Thyroid gland (tissue), 4 donors: ENCODE measurements at places on chromosomes 4 and X.

DNA sequence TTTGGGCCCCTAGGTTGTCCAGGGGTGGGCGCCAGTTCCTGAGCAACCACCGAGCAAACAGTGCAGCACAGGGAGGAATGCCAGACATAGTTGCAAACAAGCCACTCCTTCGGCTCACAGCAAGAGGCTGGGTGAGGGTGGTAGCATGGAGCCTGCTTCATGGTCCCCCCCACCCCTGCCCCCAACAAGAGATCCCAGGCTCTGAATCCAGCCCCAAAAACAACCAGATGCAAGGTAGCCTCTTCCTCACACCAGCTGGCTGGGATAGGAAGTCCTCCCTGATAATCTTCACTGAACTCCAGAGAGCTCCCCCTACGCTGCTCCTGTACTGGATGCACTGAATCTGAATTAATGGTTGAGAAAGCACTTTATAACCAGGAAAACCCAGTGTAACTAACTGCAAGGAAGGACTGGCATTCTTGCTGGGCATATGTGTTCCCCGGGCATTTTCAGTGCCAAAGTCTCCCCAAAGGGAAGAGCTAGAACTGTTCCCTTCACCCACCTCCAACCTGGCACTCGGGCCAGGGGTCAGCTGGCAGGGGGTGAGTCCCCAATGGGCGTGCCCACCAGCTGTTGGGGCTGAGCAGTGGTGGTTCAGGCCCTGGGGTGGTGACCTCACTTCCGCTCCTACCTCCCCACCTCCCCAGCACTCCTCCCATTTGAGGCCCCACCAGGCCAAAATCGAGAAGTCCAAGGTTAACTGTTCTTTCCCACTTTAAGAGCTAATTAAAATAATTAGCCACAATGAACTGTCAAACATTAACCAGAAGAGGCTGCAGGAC lies 1.5 kb downstream of the ELF4 start:
- DNase-seq = no peak
- no peaks in the 10 kb centered on the region for H3K36me3 ChIP-seq
- H3K4me1 ChIP-seq = no peaks in the 10 kb centered on the region

- no peak overlapping the region for H3K27ac ChIP-seq
- H3K27me3 ChIP-seq = no peaks in the 10 kb centered on the region
- H3K4me3 ChIP-seq = no peak overlapping the region
- peaks cover 15% of the 10 kb centered on the region for H3K36me3 ChIP-seq
- H3K4me1 ChIP-seq = no peaks in the 10 kb centered on the region
Measured at GRCh38 chr4:39873823-39874222, 103.9 kb downstream of the PDS5A start.

- DNase-seq = no peak
- no peak overlapping the region for H3K27ac ChIP-seq
- no peaks in the 10 kb centered on the region for H3K36me3 ChIP-seq
- H3K4me1 ChIP-seq = no peaks in the 10 kb centered on the region
- no peaks in the 10 kb centered on the region for H3K27me3 ChIP-seq
- no peak overlapping the region for H3K4me3 ChIP-seq
Measured at GRCh38 chrX:11525685-11526084, 140.0 kb downstream of the ARHGAP6 start.

GRCh38 chr4:141645611-141646340 lies 9.4 kb downstream of the IL15 start:
- H3K36me3 ChIP-seq = no peaks in the 10 kb centered on the region
- H3K4me1 ChIP-seq = peaks cover 25% of the 10 kb centered on the region
- H3K27me3 ChIP-seq = no peaks in the 10 kb centered on the region
- peak; percentile 5 for DNase-seq
- no peak overlapping the region for H3K27ac ChIP-seq

- no peaks in the 10 kb centered on the region for H3K36me3 ChIP-seq
- no peak overlapping the region for H3K27ac ChIP-seq
- H3K27me3 ChIP-seq = no peaks in the 10 kb centered on the region
- H3K4me3 ChIP-seq = no peak overlapping the region
- no peak for DNase-seq
Measured at GRCh38 chr4:13492747-13493146, 8.6 kb upstream of the RAB28 start.

- no peaks in the 10 kb centered on the region for H3K27me3 ChIP-seq
- no peak overlapping the region for H3K4me3 ChIP-seq
- no peaks in the 10 kb centered on the region for H3K4me1 ChIP-seq
- no peak overlapping the region for H3K27ac ChIP-seq
Measured at GRCh38 chr4:160224049-160224448, 1121.2 kb downstream of the RAPGEF2 start.
